ENCODE measurements at places on chromosomes 5 and 9.

DNA sequence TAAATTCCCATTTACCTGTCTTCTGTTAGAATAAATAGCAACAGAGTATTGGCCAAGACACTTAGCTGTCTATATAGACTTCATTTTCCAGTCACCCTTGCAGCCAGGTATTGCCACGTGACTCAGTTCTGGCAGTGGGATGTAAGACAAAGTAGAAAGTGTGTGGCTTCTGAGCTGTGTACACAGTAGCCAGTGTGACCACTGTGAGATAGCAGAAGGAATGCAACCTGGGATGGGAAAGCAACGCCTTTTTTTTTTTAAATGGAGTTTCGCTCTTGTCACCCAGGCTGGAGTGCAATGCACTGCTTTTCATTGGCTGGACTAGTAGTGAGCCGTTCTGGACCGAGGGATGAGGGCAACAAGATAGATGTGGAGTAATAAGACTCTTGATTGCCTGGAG is 64.5 kb upstream of the UBTD2 start:
- no peak for DNase-seq

GRCh38 chr5:37308793-37309192 is 59.6 kb upstream of the CPLANE1 start:
- DNase-seq, result no peak

- DNase-seq, result no peak
These were observed 20.5 kb downstream of the ABCA1 start for GRCh38 chr9:104907278-104907951.

DNA sequence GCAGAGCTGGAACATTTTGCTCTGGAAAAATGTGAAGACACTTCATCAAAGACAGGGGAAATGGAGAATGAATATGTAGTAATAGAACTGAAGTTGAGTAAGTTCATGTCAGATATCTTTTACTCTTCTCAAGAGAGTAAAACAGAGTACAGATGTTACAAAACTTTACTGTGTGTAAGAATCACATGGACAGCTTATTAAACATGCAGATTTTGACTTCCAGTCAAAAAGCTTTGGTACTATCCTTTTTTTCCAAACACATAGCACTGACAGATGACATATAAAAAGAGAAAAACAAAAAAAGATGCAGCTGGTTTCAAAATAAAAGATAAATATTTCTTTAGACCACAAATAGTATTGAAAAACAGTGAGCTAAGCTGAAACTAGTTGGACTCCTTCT is 115.4 kb downstream of the FBN2 start:
- DNase-seq, result no peak

Data from activated naive CD8-positive, alpha-beta T cell treated with anti-CD3 and anti-CD28 coated beads, Interleukin-2, amount 50 U/mL, for 24 hours (primary cell).